ENCODE measurements at places on chromosomes 7 and 10.

DNA sequence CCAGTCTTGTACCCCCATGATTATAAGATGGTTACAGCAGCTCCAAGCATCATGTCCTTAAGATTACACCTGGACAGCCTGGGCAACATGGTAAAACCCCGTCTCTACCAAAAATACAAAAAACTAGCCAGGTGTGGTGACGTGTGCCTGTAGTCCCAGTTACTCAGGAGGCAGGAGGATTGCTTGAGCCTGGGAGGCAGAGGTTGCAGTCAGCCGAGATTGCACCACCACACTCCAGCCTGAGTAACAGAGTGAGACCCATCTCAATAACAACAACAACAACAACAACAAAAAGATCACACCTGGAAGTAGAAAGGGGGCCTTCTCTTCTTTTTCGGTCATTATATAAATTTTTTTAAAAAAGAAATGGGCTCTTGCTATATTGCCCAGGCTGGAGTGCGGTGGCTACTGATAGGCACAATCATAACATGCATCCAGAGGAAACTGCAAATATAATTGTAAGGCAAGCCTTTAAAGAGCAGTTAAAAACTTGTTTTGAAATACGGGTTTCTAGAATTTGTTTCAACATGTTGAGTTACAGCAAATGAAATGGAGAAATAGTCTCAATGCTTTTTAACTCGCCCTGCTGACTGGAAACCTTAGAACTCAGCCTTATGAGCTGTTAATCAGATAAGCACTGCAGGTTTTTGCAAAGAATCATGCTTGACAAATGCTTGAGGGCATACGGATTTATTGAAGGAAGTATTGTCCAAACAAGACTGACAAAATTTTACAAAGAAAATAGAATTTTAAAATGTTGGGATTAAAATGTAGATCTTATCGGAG is 4.7 kb upstream of the ENTPD7 start:
- no peak for DNase-seq

DNA sequence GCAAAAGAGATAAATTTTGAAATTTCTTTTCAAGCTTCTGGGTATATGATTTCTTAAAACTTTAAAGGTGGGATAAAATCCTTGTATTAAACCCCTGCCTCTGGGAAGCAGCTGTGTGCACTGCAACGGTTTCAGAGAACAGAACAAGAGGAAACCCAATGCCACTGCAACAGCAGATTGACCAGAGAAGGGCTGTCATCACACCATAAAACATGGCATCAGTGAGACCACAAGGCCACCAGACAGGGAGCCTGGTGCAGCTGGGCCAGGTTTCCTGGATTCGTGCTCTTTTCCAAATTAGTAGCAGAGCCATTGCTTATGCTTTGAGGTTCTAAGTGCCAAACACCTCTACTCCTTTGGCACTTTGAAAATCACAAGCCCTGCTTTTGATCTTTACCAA is 152.4 kb downstream of the PRPF18 start:
- no peak for DNase-seq

DNA sequence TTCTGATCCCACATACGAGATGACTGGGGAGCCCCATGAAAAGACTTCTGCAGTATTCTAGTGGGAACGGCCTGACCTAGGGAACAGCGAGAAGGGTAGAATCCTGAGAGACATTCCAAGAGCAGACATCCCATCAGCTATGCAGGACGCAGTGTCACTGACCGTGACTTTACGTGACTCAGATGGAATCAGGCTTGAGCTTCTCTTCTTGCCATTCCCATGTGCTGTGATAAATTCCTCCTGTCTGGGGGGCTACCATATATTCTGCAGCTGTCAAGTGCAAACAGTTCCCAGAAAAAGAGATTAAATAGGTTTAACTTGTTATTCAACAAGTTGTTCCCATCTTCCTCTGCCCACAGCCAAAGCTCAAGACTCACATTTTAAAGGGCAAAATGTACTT is 73.1 kb upstream of the PDE1C start:
- no peak for DNase-seq

DNA sequence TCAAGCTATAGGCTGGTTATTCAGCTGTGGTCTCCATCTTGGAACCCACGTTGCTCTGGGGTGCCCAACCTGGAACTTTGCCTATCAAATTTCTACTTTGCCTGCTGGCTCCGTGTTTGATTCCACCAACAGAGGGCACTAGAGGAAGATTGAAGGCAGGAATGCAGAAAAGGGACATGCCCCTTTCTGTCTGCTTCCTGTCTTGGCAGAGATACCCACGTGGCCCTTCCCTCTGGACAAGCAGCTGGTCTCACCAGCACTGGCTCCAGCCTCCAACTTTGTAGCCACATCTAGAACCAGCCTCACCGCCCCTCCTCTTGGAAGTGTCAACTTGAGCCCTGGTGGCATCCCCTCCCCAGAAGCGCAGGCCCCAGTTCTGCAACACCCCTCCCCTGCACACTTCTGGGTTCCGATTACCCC is 52.1 kb upstream of the ZNF438 start:
- DNase-seq = peak; percentile 4

DNA sequence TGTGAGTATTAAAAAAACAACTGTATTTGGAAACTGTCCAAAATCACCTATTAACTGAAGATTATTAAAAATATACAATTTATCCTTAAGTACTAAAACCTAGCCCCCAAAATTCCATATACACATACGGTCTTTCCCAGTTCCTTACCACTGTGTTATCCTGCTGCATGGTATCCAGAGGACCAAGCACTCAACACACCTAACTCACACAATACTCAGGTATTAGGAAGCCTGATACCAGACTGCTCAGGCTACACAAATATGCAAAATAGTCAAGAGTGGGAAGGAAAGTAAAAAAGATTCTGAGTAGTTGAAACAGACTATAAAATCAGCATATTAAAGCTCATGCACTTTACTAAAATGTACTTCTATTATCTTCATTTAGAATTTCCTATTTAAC is 67.2 kb downstream of the EPC1 start:
- DNase-seq = no peak

DNA sequence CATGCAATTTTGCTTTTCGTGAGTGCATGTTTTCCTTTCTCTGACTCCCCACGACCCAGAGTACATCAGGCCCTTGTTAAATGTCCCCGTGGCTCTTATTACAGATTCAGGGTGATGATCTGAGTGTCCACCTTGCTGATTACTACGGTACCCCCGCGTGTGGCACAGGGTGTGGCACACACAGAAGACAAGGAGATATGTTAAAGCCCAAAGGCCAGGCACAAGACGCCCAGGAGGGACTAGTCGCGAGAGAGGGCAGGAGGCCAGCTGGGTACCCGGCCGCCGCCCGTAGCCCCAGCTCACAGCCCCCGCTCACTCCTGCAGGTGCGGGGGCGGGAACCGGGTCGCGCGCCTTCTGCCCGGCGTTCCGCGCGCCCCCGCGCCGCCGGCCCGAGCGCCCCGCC is 281 bp upstream of the EXOC6 start:
- DNase-seq = peak; percentile 62

DNA sequence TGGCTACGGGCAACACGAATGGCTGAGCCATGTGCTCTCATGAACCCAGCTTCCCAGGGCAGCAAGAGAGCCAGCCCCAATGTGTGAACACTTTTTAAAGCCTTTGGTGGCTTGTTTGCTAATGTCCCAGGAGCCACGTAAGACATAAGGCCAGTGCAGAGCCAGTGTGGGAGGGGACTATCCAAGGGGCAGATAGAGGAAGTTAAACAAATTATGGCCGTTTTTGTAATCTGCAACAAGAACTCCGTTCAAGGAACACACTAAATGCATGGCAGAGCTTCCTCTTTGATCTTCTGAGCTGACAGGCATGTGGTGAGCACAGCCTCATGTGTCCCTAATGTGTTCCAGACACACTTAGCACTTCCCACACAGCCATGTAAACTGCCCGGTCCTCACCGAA is 133.3 kb downstream of the TEX36 start:
- DNase-seq = no peak

DNA sequence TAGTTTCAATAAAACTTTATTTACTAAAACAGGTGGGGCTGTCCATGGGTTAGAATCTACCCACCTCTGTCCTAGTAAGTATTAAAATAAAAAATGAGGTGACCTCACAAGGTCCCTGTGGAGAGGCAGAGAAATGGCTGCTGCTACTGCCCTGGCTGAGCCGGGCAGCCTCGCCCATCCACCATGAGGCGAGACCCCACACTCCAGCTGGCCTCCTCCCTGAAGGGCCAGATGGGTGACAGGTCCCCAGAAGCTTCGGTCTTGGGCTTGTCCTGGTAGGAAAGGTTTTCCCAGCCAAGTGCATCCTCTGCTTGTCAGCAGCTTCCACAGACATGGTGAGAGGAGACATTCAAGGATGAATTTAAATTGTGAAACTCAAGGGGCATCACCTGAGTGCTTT is 565.8 kb downstream of the PTPRN2 start:
- DNase-seq = no peak

DNA sequence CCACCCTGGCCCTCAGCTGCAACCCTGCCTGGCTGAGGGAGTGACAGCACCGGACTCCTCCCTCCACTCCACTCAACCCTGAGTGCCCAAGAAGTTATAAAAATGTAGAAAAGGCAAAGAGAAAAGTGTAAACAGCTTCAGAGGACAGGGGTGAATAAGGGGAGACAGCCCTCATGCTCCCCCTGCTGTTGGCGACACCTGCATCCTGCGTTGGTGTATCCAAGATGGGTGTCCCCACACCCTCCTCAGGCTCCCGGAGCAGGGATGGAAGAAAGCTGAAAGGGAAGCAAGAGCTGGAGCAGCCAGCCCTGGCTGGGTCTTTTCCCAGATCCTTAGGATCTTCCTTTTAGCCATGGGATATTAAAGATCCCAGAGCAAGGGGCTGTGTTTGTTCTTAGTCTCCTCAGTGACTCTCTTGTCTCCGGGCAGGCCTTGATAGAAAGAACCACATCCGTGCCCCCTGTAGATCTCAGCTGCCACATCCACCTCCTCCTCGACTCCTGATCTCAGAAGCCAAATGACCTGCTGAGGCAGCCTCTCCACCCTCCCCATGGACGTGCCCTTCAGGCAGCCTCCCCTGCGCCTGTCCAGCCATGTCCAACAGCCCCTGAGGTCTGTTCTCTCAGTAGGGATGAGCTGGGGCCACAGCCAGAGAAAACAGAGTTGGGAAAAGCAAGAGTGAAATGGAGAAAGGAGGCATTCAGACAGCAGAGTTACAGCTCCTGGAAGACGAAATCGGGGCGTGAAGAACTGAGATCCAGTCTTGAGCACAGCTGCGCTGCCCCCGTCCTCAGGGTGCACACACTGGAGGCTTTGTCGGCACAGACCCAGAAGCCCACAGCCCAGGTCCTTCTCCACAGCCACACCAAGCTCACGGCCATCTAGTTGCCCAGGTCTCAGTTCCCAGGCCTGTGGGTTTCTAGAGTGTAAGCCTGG is 6.8 kb downstream of the FAM131B start:
- DNase-seq = no peak

DNA sequence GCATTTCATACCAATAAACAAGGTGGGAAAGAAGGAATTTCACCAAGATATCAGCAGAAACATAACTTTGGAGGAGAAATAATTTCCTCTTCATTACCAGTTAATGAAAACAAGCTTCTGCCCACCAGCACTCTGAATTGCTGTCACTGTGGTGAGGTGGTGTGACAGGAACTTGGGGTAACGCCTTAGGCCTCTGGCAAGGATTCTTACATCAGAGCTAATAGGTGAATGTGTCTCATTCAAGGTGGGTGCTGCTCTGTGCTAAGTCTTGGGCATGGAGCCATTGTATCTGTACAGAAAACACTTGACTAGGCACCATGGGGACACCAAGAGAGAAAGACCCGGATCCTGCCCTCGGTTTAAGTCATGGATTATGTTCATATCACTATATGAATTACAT is 8.3 kb upstream of the LOXL4 start:
- DNase-seq = no peak

DNA sequence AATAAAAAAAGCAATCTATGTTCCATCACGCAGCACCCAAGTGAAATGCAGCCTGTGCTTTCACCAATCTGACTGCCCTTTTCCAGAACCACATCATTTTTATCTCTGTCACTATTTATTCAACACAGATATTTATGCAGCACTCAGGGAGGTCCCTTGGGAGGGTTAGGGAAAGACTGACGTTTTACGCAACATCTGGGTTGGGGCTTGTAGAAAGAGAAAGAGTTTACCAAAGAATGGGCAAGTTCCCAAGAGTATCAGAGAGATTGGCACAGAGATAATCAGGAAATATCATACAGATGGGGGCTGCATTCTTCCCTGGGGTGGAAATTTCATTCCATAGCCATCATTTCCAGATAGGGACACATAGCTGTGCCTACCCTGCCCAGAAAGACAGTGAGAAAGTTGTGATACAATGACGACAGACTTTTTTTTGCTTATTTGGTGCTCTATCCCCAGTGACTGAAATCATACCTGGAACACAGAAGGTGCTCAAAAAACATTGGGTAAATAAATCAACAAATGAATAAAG is 474.2 kb downstream of the CALN1 start:
- DNase-seq = no peak

DNA sequence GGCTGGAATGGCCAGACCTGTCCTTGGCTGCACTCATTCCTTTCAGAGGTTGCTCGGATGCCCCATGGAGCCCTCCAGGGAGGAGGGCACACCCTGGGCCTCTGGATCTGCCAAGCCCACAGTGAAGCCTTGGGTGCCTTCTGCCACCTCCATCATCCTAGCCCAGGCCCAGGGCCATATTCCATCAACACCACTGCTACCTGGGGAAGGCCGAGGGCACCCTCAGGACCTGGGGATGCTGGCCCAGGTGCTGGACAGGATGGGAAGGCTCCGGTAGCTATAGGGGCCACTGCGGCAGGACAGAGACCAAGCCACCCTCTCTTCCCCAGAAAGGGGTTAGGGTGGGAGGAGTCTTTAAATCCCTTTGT is 810 bp downstream of the OPN4 start:
- no peak for DNase-seq

- DNase-seq = no peak
These were observed 83.4 kb upstream of the NUPR2 start for GRCh38 chr7:56199639-56200038.

DNA sequence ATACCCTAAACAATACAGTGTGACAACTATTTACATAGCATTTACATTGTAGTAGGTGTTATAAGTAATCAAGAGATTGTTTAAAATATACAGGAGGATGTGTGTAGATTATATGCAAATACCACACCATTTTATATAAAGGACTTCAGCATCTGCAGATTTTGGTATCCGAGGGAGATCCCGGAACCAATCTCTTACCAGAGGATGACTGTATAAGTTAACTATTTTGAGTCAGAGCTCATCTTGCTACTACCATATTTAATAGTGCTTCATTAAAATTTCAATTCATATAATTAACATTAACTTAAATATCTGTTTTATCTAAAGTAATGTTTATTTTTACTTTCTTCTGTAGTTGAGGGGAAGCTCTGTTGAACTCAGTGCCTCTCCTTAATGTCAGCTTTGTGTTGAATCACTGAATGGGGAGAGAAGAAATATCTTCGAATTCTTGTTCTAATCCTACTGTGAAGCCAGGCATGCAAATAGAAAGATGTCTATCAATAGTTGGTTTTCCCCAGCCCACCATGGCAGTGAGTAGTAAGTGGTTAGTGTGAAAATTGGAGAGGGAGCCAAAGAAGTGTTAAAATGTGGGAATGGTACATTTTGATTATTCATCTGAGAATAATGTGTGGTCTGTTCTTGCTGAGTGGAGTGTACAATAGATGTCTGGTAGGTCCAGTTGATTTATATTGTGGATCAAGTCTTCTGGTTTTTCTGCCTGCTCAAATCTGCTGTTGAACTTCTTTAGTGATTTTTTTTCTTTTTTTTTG is 90.1 kb upstream of the CYP26C1 start:
- DNase-seq = no peak

- DNase-seq = peak; percentile 56
These were observed 34.5 kb upstream of the EBLN1 start for GRCh38 chr10:22252224-22252800.

- DNase-seq = no peak
These were observed 552.2 kb upstream of the FZD8 start for GRCh38 chr10:36194276-36194675.

GRCh38 chr10:95756809-95757684 is 1.1 kb downstream of the ENTPD1 start:
- DNase-seq = no peak

Measured in hypothalamus (tissue), 51 donors.